GM04503 (cell line): ENCODE measurements at places on chromosomes 4 and X.

DNA sequence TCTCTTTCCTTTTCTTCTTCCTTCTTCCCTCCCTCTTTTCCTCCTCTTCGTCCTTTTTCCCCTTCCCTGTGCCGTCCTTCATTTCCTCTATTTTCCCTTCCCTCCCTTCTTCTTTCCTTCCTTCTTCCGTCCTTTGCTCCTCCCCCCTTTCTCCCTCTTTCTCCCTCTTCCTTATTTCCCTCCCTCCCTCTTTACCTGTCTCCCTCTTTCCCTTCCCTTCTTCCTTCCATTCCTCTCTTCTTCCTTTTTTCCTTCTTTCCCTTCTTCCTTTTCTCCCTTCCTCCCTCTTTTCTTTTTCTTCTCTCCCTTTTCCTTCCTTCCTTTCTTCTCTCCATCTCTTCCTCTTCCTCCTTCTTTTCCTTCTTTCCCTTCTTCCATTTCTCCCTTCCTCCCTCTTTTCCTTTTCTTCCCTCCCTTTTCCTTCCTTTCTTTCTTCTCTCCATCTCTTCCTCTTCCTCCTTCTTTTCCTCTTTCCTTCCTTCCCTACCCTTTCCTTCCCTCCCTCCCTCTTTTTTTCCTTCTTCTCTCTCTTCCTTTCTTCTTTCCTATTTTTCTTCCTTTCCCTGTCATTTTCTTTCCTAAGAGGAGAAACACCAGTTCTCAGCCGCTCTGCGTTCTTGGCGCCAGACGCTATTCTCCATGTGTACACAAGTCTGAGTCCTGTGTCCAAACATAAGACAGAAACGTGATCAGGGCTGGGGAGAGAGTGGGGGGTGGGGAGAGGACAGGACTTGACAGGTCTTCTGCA is 597.1 kb downstream of the MID1IP1 start:
- no peak for DNase-seq

GRCh38 chrX:107102980-107103379 is 15.6 kb downstream of the RBM41 start:
- no peak for DNase-seq

- DNase-seq = no peak
Observed at GRCh38 chr4:111806331-111806730, 338.9 kb upstream of the FAM241A start.

- DNase-seq = no peak
Observed at GRCh38 chr4:68465058-68465457, 17.8 kb downstream of the TMPRSS11E start.

GRCh38 chr4:73816814-73817213 is 19.7 kb upstream of the CXCL6 start:
- DNase-seq = peak; percentile 31

DNA sequence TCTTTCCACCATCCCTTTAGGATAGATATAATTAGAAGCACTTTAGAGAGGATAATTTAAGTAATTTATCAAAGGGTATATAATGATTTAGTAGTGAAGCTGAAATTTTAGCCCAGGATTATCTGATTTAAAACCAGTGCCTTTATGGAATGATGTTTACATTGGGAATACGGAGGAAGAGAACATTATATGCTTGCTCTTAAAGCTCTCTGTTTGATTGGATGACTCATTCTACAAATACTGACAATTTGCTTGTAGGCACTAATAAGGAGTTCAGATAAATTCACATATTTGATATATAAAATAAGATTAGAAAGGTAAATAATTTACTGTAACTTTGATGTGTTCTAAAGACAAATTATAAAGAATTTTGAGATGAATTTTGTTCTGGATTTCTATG is 84.7 kb downstream of the SH3BGRL start:
- no peak for DNase-seq

DNA sequence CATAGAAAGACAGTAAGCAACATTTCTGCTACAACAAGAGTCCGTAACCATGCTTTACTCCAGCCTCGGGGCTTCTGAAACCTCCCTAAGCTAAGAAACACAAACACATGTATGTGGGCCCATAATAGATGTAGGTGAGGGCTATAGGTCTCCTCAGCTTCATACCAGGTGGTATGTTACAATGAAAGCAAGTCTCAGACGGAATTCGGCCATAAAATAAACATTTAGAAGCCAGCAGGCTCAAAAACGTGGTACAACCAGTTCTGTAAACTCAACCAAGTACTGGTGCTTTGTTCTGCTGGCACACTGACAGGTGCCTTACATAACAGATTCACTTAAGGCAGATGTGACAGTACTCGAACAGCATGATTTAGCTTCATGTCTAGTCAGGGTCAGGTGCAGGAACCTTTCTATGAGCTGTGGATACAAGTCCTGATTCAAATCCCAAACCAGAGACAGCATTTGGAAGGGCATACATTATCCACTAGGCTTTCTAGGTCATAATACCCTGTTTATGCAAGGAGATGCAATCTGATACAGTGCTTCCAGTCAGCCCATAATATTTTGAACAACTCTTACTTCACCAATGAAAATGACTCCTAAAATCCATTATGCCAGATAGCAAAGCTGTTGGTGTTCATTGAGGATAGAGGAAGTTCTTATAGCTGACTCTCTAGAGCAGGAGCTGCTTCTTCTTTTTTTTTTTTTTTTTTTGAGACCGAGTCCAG is 113.8 kb upstream of the ENPP6 start:
- DNase-seq = no peak

DNA sequence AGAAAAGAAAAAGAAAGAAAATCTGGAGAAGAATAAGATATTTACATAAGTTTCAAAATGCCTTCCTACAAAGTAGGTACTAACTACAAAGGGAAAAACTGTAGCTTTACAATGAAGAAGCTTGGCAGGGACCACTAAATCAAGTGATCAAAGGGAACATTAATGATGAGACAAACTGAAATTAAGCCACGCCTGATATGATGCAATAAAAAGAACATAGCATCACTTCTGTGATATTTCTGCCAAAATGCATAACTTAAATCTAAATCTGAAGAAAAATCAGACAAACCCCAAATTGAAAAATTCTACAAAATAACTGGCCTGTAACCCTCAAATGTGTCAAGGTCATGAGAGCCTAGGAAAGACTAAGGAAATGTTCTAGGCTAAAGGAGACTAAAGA is 8.9 kb upstream of the DCLK2 start:
- DNase-seq = no peak

DNA sequence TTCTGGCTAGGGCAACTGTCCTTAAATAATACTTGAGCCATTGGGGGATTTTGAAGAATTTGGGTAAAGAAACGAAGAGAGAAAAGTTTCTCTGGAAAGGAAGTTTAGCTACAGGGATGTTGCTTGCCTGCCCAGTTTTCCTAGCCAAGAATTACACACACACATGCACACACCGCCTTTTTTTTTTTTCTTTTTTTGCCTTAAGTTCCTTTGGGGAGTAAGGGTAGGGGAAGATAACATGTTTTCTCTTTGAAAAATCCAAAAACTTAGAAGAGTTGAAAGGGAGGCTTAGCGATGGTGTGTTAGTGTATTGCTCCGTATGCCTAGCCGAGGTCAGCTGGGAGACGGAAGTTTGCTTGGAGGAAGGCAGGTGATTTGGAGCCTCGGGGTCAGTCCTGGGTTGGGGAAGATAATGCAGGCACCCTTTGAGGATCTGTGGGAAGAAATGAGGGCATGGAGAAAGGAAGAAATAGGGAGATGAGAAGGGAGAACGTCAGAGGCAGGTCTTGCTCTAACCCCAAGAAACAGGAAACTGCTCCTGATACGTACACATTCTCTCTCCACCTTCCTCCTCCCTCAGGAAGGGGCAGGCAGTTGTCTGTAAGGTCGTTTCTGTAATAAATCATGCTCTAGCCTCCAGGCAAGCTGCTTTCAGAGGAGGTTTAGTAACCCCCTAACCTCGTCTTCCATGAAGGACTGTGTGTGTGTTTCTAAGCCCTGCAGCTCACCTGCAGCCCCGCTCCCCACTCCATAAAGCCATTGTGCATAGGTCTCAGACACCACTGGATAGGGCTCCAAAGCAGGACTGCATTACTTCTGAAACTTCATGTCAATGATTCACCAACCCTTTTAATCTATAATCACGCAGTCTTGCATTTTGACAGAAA is 10.5 kb downstream of the KLF3 start:
- DNase-seq = no peak

GRCh38 chrX:10798041-10798440 is 177.7 kb upstream of the MID1 start:
- DNase-seq = no peak

DNA sequence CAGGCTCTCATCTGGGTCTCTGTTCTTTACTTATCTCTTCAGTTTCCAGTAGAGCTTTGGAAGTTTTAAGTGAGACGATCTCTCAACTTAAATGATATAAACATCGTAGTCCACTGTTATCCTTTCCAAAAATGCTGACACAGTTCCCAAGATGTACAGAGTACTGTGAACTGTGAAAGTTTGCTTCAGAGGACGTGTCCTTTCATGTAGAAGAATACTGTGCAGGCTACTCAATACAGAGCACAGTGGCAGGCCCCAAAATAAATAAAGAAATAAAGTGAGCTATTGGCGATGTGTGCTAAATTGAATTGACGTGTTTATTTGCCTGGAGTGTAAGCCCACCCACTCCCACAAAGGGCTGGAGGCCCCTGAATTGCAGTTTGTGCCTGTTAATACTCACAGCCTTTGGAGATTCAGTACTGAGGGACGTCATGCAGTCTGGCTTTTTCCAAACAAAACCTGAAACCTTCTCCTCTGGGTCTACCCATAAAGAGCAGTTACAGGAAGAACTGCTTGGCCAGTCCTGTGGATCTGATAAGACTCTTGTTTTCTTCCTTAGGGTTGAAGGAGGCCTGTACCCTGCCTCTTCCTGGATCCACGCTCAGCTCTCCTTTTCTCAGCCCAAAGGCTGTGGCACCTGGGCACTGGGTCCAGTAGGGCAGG is 66.1 kb downstream of the SOWAHB start:
- DNase-seq = no peak

- DNase-seq = no peak
Observed at GRCh38 chr4:38855466-38855865, 1.2 kb downstream of the TLR6 start.

- DNase-seq = no peak
Observed at GRCh38 chr4:41866799-41867677, 68.2 kb upstream of the TMEM33 start.

GRCh38 chr4:186166852-186167512 is 24.4 kb upstream of the CYP4V2 start:
- DNase-seq = no peak

DNA sequence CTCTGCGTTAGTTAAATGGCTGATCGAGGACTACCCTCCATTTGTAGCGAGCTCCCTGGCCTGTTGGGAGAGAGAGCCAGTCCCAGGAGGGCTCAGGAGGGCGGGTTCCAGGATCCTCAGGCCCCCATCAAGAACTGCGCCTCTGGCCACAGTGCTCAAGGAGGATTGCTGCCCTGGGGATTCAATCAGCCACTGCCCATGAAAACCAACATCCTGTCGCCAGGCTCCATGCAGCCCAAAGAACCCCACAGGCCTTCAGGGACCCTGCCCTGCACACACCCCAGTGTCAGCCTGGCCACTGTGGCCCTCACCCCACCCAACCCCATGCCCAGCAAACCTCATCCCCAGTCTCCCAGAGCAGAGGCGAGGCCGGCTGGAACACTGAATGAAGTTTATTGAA is 4.3 kb downstream of the PNMA6F start:
- DNase-seq = no peak

GRCh38 chr4:155592179-155592937 is 74.3 kb upstream of the GUCY1A1 start:
- DNase-seq = no peak

GRCh38 chr4:41256131-41256739 is 493 bp upstream of the UCHL1 start:
- no peak for DNase-seq

DNA sequence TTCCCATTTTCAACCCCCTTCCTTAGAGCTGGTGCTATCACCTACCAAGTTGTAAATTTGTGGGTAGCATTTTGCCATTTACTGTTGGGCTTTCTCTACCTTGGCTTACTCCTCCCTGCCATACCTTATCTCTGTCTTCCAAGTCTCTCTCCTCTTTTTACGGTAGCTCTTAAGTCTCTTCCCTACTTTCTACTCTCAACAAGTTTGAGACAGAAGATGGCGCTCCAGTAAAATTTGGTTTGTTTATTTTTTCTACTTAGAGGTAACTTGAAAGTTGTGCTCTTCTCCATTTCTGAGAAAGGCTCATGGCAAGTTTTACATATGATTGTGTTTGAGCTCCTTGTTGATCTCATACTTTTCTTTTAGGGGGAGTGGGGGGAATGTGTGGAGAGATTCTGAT is 1508.1 kb downstream of the TECRL start:
- no peak for DNase-seq

GRCh38 chrX:2817036-2817435 is 11.7 kb upstream of the GYG2 start:
- no peak for DNase-seq

DNA sequence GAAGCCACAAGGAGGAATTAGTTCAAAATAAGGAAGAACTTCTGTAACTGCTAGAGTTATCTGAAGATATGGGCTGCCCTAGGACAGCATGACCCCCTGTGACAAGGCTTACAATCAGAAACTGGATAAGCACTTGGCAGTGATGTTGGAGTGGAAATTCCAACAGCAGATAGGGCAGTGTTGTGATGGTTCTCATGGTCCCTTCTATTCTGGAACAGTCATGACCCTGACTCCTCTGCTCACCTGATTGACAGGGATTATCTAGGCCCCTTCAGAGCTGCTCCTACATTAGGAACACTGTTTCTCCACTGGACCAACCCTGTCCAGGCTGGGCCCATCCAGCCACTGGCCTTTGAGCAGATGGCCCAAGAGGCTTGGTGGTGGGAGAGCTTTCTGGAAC is 17.9 kb downstream of the NALF2 start:
- no peak for DNase-seq

DNA sequence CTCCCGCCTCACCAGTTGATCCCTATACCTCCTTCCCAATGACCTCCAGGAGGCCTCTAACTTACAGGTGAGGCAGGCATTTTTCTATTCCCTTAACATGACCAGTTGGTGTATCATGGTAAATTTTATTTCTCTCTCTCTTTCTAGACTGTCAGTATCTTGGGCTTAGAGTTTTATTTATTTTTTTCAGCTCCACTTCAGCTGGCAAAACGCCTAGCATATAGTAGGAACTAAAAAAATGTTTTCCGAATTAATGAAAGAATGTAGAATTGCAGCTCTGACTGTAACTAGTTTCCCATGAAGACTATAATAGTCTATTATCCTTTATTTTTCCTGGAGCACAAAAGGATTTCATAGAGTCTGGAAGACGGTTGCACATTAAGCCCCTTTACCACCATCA is 84.8 kb downstream of the PDE5A start:
- no peak for DNase-seq

- DNase-seq = no peak
Observed at GRCh38 chr4:174437749-174438148, 84.5 kb downstream of the HPGD start.
